ENCODE measurements at places on chromosomes 2 and 18.

GRCh38 chr18:36441426-36442240 is 144.1 kb downstream of the FHOD3 start:
- DNase-seq, result peak; percentile 50

- peak; percentile 52 for DNase-seq
Measured at GRCh38 chr2:46872902-46873603, 42.6 kb downstream of the MCFD2 start.

DNA sequence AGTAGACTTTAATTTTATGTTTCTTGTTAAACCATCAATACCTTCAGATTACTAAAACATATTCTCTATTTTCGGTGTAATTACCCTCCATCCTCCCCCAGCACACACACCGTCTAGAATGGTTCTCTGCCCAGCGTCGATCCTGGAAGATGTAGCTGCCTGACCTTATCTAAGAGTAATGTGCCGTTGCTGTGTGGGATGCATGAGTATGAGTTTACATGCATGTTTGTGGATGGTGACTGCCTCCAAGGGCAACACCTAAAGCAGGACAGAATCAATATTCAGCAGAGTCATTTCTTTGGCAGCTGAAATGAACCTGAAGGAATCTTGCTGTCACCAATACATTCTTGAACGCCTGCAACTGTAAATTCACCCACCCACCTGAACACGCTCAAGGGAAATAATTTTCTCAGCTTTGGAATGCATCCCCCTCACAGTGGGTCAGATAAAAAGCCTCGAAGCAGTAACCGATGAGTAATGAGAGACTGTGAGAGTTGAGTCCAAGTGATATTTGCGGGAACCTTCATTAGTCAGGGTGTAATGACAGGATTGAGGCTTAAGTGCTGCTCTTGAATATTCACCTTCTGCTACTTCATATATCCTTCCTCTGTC is 155.8 kb upstream of the RND3 start:
- DNase-seq, result peak; percentile 78

GRCh38 chr18:32289483-32290075 is 99.7 kb downstream of the MEP1B start:
- DNase-seq, result peak; percentile 23

- DNase-seq, result no peak
Measured at GRCh38 chr2:187442378-187442777, 5.7 kb downstream of the CALCRL start.

DNA sequence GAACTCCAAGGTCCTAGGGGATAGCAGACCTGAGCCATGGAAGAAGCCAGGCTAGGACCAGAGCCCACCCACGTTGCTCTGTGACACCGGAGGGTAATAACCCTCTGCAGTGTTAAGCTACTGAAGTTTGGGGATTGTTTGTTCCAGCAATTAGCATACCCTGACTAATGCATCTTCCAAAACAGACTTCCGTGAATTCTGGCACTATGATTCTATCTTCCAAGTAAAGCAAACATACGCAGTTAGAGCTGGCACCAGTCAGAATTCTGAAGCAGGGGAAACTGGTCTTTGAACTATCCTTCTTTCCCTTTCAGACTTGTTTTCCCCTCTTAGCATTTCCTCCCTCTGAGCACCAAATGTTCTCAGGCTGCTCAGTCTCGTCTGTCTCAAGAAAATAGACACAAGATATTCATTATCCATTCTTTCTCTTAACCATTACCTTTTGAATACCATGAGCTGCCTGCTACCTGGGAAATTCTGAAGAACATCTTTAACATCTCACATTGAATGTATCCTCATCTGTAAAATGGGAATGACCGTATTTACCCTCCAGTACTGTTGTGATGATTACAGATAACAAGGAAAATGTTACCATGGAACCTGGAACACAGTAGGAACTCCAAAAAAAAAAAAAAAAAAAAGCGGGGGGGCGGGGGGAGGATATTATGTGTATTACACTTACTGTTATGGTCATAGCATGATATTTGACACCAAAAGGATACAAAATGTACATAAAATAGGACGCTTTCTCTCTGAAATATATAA is 108.2 kb downstream of the TCF4 start:
- no peak for DNase-seq

Measured in M059J (cell line).